ENCODE measurements at places on chromosomes 16 and 17.

DNA sequence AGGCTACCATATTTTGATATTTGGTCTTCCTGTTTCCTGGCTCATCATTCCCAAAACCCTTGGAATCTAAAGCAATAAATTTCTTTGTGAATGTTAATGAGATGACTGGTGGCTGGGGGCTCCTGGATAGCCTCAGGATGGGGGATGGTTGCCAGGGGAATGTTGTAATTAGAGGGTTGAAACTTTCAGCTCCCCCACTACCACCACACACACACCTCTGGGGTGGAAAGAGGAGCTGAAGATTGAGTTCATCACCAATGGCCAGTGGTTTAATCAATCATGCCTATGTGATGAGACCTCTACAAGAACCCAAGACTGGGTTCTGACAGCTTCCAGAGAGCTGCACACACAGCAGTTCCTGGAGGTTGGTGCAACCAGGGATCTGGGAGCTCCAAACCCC, 59.1 kb downstream of the HS3ST3A1 start:
- DNase-seq: no peak

- no peak for DNase-seq
Observed at GRCh38 chr17:72408641-72409040, 287.8 kb downstream of the SOX9 start.

DNA sequence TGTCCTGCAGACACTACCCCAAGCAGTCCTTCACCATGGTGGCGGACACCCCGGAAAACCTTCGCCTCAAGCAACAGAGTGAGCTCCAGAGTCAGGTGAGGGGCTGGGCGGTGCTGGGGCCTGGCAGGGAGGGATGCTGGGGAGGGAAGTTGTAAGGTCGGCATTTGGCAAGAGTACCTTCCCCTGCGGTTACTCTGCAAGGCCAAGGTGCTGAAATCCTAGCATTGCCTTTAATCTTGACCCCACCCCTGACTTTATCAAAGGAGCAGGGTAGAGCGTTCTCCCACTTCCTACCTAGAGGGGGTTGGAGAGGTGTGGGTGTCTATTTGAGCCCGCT, 20.5 kb downstream of the LASP1 start:
- no peak for DNase-seq

- DNase-seq: peak; percentile 28
Observed at GRCh38 chr16:11254913-11255736, 879 bp downstream of the SOCS1 start.

DNA sequence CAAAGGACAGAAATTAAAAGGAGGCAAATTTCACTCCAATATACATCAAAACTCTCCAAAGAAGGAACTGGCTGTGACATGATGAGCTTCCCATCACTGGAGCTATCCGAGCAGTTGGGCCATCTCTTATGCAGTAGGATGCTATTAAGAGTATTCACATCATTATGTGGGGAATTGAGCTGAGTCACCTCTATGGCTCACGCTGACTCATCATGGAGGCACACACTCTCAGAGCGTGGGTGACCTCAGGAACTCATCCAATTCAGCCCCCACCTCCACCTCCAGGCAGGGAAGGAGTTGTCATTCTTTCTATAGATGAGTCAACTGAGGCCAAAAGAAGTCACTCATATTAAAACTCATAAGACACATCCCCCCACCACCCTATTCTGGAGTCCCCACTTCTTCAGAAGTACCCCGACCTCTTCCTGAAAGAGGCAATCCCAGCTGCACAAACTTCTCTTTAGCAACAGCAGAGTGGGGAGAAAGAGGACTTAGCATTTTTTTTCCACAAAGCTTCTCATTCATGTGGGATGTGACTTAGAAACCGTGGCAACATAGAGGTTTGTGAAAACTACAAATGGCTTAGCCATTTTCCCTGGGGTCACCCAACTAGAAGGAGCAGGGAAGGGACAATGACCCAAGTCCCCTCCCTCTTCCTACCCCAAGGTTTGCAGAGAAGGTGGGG, 32.5 kb downstream of the ABCC12 start:
- peak; percentile 89 for DNase-seq

DNA sequence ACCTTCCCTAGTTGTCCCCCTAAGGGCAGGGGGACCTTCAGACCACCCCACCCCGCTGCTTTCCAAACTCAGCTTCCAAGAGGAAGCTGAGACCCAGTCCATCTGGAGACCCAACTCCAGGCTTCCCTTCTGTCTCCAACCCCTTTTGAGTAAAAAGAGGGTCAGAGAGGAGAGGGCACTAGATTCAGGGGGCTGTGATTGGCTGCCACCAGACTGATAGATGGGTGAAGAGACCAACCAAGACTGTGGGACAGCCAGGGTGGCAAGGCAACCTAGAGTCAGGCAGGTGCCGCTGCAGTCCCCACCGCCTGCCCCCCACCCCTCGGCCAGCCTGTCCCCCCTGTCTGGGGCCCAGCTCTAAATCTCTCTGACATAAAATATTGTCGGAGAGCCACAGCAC, 92.5 kb downstream of the SDK2 start:
- no peak for DNase-seq

DNA sequence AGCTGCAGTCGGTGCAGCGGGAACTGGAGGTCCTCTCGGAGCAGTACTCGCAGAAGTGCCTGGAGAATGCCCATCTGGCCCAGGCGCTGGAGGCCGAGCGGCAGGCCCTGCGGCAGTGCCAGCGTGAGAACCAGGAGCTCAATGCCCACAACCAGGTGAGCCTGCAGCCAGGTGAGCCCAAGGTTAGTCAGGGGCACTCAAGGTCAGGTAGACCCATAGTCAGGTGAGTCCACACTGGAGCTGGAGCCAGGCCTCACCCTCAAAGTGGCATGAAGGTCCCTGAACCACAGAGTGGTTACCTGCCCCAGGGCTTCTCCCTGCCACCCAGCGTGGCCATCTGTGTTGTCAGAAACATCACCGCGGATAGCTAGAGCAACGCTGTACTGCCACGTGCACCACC, 32.2 kb downstream of the PLD6 start:
- no peak for DNase-seq

DNA sequence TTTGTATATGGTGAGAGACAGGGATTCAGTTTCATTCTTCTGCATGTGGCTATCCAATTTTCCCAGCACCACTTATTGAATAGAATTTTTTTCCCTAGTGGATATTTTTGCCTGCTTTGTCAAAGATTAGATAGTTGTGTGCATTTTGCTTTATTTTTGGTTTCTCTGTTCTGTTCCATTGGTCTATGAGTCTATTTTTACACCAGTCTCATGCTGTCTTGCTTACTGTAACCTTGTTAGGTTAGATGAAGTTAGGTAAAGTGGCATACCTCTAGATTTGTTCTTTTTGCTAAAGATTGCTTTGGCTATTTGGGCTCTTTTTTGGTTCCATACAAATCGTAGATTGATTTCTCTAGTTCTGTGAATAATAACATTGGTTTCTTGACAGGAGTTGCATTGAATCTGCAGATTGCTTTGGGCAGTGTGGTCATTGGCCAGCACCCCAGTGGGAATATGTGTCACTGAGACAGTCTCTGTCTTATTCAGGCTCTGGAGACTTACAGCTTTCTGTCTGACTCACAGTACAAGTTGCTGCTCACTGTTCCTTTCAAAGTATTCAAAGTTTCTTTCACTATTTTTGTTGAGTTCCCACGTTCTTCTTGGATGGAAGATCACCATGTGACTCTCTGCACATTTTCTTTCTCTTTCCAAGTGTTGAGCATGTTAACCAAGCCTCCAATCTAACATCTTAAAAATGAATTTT, 709.1 kb downstream of the CDH11 start:
- no peak for DNase-seq

DNA sequence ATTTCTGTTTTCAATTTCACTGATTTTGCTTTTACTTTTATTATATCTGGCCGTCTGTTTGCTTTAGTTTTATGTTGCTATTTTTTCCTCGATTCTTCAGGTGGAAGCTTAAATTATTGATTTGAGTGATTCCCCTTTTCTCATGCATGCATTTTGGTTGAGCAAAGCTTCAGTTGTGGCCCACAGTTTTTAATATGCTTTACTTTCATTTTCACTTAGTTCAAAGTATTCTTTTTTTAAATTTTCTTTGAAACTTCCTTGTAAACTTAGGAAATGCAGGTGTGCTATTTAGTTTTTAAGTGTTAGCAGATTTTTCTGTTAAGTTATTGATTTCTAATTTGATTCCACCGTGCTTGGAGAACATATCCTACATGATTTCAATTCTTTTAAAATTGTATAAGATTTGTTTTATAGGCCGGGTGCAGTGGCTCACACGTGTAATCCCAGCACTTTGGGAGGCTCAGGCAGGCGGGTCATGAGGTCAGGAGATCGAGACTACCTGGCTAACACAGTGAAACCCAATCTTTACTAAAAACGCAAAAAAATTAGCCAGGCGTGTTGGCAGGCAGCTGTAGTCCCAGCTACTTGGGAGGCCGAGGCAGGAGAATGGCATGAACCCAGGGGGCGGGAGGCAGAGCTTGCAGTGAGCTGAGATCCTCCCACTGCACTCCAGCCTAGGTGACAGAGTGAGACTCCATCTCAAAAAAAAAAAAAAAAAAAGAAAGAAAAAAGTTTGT, 531.2 kb downstream of the KIF2B start:
- DNase-seq: no peak

DNA sequence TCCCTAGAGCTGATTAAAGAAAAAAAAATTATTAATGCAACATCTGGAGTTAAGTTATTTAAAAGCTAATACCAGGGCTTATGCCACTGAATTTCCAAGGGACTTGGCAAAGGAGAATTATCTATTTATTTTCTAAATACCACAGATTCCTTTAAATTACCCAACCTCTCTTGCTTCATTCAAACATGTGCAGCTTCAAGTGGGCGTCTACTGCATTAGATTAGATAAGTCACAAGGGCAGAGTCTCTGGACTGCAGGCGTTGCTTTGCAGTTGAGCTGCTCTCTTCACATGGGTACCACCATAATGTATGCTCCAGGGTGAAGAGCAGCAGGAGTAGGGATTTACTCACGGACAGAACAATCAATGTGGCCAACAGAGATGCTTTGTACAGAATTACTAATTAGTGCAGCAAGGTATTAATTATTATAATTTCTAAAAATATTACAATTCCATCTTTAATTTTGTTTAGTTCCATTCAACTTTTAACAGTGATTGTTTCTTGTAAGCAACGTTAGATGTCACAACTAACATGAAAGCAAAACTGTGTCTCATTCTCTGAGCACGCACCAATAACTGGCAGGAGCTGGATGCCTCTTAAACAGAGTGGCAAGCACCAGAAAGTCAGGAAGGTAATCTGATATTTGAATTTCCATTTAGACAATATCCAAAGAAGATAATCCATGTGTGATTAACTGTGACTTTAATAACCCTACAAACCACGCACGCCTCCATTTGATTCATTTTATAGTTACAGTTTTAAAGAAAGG, 214.2 kb downstream of the STX8 start:
- peak; percentile 82 for DNase-seq

DNA sequence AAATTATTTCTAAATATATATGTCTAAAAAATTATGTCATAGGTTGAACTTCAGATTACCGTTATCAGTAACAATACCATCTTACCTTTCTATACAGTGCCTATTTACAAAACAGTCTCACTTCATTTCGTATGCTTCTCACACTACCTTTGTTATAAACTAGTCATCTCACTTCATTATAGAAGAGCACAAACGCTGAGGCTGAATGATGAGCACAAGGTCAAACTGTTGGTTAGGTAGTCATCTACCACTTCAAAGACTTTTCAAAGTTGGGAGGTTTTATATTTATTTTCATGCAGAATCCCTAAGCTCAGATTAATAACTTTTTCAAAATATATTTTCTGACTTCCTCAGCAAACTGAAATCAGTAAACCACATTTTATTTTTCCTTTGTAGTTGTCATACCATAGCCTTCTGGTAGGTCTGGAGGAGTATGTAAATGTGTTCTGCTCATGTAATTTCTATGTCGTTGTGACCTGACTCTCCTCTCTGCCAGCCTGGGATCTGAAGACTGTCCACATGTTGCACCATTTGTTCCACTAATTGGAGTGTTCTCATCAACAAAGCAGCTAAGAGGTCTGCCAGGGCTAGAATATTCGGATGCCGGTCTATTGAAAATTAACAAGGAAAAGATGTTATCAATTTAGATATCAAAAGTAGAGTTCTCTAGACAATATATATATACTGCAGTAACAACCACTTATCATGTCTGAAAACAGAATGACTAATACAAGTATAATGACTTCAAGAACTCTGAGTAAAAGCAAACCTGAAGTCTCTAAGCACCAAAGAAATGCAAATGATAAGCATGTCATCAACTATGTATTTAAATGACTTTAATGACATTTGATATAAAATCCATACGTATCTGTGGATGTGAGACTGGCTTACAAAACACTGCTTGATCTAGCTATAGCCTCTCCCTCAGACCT, 73.9 kb downstream of the CEP95 start:
- DNase-seq: no peak

DNA sequence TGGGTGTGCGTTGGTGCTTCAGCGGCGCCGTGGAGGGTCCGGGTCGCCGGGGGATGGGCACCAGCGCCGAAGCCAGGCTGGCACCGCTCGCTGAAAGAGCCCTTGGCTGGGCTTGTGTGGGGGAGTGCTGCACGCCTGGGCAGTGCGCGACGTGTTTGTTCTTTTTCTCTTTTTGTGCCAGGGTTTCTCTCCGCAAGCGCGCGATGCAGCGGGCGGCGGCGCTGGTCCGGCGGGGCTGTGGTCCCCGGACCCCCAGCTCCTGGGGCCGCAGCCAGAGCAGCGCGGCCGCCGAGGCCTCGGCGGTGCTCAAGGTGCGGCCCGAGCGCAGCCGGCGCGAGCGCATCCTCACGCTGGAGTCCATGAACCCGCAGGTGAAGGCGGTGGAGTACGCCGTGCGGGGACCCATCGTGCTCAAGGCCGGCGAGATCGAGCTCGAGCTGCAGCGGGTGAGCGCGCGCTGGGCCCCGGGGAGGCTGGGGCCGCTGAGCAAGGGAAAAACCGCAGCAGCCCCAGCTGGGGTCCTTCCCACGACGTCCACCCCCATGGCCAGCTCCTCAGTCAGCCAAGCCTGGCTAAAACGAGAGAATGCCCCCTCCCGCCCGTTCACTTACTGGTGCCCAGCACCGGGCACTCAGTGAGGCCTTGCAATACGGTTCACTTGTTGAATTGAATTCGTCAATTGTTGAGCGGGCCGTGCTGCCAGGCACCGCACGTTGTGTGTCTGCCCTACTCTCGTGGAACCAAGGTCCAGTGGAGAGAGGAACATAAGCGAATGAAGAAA, 541 bp downstream of the GPT2 start:
- no peak for DNase-seq

DNA sequence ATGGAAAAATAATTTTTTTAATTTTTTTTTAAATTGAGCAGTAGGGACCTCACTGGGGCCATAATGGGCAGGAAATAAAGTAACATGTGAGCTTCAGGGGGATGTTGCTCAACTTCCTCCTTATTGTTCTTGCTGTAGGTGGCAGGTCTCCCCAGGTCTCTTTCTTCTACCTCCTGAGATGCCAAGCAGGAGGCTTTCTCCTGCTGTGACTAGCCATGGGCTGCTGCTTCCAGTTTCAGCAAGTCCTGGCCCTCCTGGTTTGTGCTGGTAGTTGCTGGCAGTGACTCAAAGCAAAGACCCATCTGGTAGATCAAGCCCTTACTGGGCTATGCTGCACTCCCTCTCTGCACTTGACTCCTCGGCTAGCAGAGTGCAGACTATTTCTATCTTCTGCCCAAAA, 2.3 kb downstream of the DPEP2NB start:
- DNase-seq: peak; percentile 35

- DNase-seq: no peak
Observed at GRCh38 chr17:35001549-35001948, 21.2 kb downstream of the LIG3 start.
